ENCODE measurements at places on chromosomes 16 and 17.

GRCh38 chr17:49508866-49509587 lies 13.9 kb downstream of the NGFR start:
- DNase-seq: no peak

GRCh38 chr16:83762992-83763358 lies 44.8 kb upstream of the HSBP1 start:
- no peak for DNase-seq

GRCh38 chr17:28634206-28634865 lies 10.6 kb downstream of the BLTP2 start:
- peak; percentile 58 for DNase-seq

- DNase-seq: no peak
Measured at GRCh38 chr17:82507631-82508175, 11.8 kb upstream of the FOXK2 start.

DNA sequence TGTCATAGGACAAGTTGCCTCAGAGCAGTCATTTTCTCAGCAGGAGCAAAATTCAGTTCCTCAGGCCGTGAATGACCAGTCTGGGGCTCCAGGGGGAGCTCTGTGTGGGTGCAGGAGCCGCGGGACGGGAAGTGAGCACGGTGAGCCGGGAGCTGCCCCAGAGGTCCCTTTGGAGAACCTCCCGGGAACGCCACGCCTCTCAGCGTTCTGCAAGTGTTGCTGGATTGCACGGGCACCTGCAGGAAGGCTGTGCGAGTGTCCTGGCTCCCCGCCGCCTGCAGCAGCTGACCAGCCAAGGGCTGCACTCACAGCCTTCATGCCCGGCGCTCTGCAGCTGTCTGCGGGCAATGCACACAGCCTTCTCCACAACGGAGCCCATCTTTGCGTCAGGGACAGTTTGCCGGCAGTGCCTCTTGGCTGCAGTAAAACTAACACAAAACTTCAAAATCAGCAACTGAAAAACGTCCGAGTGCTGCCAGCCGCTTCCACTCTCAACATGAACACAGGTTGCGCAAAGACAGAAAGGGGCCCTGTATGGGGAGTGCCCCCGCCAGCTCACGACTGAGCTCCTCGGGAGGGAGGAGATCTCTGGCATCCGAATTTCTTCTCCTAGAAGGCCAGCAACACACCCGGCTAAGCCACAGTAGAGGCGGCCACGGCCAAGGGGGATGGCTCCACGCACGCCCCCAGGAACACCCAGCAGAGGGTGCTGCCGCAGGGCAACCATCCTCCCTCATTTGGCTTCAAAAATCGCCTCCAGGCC lies 16.0 kb downstream of the NDUFAF8 start:
- no peak for DNase-seq

GRCh38 chr16:14193316-14193871 lies 122.3 kb downstream of the MRTFB start:
- no peak for DNase-seq
